D721Med (cell line): ENCODE measurements at places on chromosomes 6 and 20.

DNA sequence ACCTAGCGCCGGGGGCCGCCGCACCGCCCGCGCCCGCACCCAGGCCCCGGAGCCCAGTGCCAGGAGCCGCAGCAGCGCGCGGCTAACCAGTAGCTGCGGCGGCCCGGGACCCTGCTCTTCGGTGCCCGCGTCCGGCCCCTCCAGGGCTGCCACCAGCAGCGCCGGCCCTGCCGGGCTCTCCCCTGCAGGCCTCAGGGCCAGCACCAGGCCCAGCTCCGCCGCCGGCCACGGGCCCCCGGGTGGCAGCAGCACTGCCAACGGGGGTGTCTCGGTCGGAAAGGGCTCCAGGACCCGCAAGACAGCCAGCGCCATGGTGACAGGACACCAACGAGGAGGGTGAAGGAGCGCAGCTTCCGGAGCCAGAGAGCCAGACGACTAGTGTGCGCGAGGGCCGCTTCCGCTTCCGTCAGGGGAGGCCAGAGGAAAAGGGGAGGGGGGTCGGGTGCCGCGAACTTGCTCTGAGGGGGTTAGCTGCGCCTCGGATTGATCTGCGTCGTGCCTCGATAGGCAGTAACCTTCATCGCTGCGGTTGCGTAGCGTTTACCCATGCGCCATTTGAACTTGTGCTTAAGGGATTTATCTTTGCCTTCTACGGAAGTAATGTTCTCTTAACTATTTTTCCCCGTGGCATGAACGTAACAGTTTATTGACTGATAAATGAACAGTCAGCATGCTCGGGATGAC lies at the start of gene PEX6:
Gene PEX6 (minus strand): TSS at position 343 of the 684 bp plus-strand sequence. CDS start 31 bp downstream, at position 312.
- DNase-seq, result peak; percentile 83

DNA sequence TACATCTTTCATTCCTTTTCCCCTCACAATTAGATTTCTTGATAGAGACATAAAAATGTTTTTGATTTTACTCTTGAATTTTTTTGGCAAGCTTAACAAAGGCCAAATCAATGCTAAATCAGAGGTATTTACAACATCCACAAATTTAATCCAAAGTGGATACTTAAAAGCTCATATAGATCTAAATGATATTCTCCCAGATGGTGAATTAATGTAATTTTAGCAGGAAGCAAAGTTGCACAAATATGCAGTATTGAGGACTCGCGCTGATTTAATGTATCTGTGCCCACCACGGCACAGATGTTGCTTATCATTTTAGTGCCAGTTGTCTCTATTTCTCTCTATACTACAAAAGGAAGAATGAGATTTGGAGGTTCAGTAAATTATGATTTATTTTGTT lies 167.4 kb downstream of the COL19A1 start:
- no peak for DNase-seq

DNA sequence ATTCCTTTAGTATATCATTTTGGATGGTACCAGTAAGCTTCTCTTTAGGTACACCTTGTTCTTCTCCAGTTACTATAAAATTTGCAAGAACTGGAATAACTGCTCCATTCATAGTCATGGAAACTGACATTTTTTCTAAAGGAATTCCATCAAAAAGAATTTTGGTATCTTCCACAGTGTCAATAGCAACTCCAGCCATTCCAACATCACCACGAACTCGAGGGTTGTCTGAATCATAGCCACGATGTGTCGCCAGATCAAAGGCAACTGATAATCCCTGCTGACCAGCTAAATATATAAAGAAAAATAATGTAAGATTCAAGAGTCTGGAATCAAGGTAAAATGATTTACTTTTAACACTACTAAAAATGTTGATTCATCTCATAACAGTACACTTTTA lies 5.3 kb downstream of the MMUT start:
- DNase-seq, result no peak

DNA sequence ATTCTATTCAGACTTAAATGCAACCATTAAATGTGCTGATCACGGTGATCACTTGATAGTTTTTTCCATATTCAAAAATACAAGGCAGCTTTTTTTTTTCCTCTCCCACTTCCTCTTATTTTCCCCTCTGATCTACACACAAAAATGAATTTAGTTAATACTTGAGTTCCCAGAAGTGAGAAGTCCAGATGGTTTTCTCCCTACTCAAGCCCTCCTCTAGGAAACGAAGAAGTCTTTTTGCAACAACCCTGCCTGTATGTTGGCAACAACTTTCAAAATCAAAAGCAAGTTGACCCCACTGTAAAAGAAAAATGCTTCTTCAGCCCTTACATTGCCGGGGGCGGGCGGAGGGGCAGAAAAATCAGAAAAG lies 24.3 kb downstream of the ARHGAP18 start:
- no peak for DNase-seq

- no peak for DNase-seq
These were observed 176.8 kb downstream of the BMP2 start for GRCh38 chr20:6944292-6944691.

DNA sequence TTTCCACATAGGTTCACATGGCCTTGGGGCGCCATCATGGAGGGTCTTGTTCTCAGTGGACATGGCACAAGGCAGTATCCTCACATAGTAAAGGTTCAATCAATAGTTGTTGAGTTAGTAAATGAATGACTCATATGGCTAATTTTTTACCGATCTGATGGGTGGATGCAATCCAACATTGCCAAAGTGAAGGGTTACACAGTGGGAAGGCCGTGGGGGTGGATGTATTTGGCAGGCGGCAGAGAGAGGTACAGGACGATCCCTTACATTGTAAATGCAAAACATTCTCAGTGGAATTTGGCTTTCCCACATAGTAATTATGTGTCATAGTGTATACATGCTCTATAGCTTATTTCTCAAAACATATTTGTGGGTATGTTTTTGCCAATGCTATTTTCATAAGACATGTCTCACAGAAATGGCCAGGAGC lies 21.0 kb upstream of the PDE7B start:
- DNase-seq, result no peak
